ENCODE measurements at places on chromosomes 3 and 15.

DNA sequence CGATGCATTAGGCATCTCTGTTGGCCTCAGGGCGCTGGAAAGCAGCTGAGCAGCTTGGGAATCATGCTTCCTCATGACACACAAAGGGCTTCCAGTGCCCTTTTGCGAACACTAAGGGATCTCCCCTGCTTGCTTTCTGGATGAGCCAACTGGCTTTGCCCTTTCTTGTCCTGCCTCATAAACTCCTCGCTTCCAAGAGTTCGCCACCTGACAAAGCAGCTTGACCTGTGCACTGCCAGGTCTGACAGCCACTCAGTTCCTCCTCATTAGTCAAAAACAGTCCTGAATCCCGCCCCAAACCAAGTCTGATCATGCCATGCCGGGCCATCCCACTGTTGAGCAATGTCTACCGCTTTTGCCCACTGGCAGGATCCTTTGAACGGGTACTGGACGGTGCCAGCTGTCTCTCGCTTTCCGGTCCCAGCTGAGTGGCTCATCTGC, 265.4 kb upstream of the LYSMD4 start:
- no peak for DNase-seq

- no peak for DNase-seq
Observed at GRCh38 chr15:66707310-66708082, 5.5 kb downstream of the SMAD6 start.

- no peak for DNase-seq
Observed at GRCh38 chr3:153970741-153971347, 150.3 kb upstream of the ARHGEF26 start.

DNA sequence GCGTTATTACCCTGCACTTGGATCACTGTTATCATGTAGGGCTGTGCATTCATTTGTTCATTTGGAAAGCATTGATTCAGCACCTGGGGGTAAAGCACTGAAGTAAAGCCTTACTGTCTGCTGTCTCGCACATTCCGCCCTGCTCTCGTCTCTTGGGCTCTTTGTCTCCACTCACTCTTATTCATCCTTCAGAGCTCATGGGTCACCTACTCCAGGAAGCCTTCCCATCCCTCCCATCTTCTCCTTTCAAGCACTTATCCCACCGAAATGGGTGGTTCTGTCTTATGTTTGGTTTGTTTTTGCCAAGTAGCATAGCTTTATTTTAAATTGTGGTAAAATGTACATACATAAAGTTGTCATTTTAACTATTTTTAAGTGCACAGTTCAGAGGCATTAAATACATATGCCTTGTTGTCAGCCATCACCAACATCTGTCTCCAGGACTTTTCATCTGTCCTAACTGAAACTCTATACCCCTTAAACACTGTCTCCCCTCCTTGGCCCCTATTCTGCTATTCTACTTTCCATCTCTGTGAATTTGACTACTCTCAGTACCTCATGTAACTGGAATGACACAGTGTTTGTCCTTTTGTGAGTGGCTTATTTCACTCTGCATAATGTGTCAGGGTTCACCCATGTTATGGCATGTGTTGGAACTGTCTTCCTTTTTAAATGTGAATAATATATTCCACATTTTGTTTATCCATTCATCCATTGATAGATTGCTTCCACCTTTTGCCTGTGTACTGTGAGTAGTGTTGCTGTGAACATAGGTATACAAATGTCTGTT, 9.3 kb downstream of the DIS3L start:
- no peak for DNase-seq

DNA sequence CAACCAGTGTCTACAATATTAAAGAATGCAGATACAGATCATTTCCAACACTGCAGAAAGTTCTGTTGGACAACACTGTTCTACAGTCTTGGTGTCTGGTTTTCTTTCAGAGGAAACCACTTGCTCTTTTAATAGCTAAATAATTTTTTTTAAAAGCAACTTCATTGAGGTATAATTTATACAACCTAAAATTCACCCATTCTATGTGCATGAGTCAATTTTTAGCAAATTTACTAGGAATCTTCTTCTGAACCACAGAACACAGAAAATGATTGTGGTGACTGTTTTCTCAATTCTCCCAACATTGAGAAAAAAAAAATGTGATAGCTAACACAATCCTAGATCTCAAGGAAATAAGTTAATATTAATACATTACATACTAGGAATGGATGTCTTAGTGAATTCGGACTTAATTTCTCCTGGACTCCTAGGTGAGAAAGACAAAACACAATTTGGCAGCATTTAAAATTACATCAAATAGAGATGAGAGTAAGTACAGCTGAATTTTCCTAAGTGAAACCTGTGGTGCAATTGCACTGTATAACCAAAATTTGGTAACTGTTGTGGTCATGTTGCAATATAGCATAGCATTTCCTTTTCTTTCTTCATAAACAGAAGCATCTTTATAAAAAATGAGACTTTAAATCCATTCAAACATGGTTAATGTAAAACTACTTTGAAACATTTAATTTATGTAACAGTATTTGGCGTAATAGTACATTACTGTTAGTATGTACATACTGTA, 15.3 kb upstream of the PLCL2 start:
- DNase-seq: no peak

GRCh38 chr3:55481744-55482495, 5.2 kb downstream of the WNT5A start:
- no peak for DNase-seq

DNA sequence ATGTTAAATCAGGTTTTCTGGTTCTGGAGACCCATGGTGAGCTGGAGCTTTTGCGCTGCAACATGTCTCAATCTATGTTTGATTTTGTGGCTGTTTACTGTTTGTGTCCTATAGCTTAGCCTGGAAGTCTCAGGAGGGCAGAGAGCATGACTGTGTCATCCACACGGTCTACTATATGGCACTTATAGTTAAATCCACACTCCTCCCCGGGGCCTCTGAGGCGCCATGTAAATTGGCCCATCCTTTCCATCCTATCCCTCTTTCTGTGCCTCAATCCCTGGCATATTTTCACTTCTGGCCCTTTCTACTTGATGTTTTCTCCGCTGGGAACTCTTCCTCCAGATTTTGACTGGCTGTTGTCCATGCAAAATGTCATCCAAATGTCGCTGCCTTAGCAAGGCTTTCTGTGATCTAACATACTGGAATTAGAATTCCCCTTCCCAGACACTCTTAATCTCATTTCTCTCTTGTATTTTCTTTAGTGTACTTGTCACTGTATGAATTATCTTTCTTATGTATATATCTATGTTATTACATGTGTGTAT, 560.8 kb upstream of the RGMA start:
- no peak for DNase-seq

- no peak for DNase-seq
Observed at GRCh38 chr3:11477407-11477911, 166.3 kb downstream of the VGLL4 start.

- DNase-seq: no peak
Observed at GRCh38 chr3:3848923-3849275, 49.7 kb downstream of the LRRN1 start.

GRCh38 chr15:85172846-85173490, 191.3 kb downstream of the PDE8A start:
- DNase-seq: no peak
